ENCODE measurements at places on chromosomes 13 and 19. TPM values are rescaled to one million over a fixed set of nuclear protein-coding genes. Genes with fewer than 3 reads are reported as not detected.

GRCh38 chr19:48873476-48874302 is 1.5 kb downstream of the PPP1R15A start:
- DNase-seq = peak; percentile 25
- H3K4me3 ChIP-seq = peak overlapping the region; percentile 94
- H3K27me3 ChIP-seq = no peaks in the 10 kb centered on the region
- peak overlapping the region; percentile 99 for H3K27ac ChIP-seq

The ZNF586 gene
- 11.4 TPM for total RNA-seq

The PLIN4 gene
- total RNA-seq = 0.09 TPM

The CGB8 gene
- total RNA-seq = not detected

The RNF225 gene
- total RNA-seq = 0.57 TPM

DNA sequence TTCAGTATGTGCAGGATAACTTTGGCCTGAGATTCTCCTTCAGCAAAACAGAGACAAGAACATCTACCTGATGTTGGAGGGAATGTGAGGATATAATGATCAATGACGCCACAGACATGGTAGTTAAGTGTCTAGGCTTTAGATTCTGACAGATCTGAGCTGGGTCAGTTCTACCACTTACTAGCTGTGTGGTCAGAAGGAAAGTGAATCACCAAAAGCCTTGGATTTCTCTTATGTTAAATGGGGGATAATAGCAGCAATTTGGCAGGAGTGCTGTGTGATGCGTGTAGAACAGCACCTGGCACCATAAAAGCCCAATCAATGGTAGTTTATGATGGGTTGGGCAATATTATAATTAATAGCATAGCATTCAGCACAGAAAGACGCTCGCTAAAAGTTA is 41.7 kb downstream of the RXFP2 start:
- DNase-seq = no peak
- no peaks in the 10 kb centered on the region for H3K36me3 ChIP-seq
- no peak overlapping the region for H3K4me3 ChIP-seq
- H3K27me3 ChIP-seq = peaks cover 11% of the 10 kb centered on the region
- H3K4me1 ChIP-seq = no peaks in the 10 kb centered on the region

- peaks cover 68% of the 10 kb centered on the region for H3K36me3 ChIP-seq
- peak overlapping the region; percentile 72 for H3K27ac ChIP-seq
- peaks cover 40% of the 10 kb centered on the region for H3K4me1 ChIP-seq
- peak overlapping the region; percentile 85 for H3K4me3 ChIP-seq
Measured at GRCh38 chr19:18009412-18010066, 1.6 kb downstream of the ARRDC2 start.

GRCh38 chr13:73464758-73465616 is 406.2 kb downstream of the KLF5 start:
- H3K36me3 ChIP-seq = no peaks in the 10 kb centered on the region
- H3K27me3 ChIP-seq = no peaks in the 10 kb centered on the region
- no peaks in the 10 kb centered on the region for H3K4me1 ChIP-seq
- H3K27ac ChIP-seq = no peak overlapping the region
- H3K4me3 ChIP-seq = no peak overlapping the region

The SPPL2B gene
- 69.5 TPM for total RNA-seq

GRCh38 chr19:56930647-56931535 is 90.4 kb upstream of the PEG3 start:
- H3K27ac ChIP-seq = no peak overlapping the region
- no peaks in the 10 kb centered on the region for H3K4me1 ChIP-seq
- DNase-seq = no peak
- H3K36me3 ChIP-seq = no peaks in the 10 kb centered on the region
- no peaks in the 10 kb centered on the region for H3K27me3 ChIP-seq

DNA sequence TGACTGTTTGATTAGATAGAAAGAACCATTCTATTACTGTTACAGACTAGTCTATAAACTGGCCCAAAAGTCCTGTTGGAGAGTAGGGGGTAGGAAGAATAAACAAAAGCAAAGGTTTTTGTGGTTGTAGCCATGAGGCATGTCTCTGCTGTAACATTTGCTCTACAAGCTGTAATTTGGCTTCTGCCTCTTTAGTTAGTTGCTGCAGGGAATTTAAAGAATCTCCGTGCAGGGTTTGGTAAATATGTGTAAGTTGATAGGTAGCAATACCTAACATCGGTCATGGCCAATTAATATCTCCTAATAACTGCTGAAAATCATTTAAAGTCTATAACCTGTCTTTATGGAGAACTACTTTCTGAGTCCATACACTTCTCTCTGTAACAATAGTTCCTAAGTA is 13.0 kb downstream of the FPR3 start:
- no peaks in the 10 kb centered on the region for H3K27me3 ChIP-seq
- H3K4me1 ChIP-seq = no peaks in the 10 kb centered on the region
- no peaks in the 10 kb centered on the region for H3K36me3 ChIP-seq
- H3K4me3 ChIP-seq = no peak overlapping the region

DNA sequence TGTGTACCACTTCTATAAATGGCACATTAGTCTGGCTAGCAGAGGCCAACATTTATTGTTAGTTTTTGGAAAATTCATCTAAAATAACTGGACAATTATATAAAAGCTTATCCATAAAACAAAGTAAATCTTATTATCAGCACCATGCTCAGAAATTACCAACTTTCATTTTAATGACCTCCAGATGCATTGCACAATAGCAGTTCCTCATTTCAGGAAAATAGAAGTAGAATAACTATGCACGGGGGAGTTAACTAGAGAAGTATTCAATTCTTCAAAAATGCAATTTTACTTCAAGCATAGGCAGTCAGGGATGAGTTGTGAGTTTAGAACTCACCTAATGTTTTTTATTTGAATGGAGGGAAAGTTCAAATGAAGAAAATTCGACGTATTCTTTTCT is 1023.5 kb downstream of the PCDH17 start:
- H3K27ac ChIP-seq = no peak overlapping the region
- no peaks in the 10 kb centered on the region for H3K27me3 ChIP-seq
- no peaks in the 10 kb centered on the region for H3K36me3 ChIP-seq
- no peaks in the 10 kb centered on the region for H3K4me1 ChIP-seq

The CERS4 gene
- 30.0 TPM for total RNA-seq

GRCh38 chr13:83929157-83929556 is 46.9 kb upstream of the SLITRK1 start:
- H3K4me3 ChIP-seq = no peak overlapping the region
- H3K27ac ChIP-seq = no peak overlapping the region
- H3K4me1 ChIP-seq = no peaks in the 10 kb centered on the region
- H3K36me3 ChIP-seq = no peaks in the 10 kb centered on the region
- no peaks in the 10 kb centered on the region for H3K27me3 ChIP-seq

DNA sequence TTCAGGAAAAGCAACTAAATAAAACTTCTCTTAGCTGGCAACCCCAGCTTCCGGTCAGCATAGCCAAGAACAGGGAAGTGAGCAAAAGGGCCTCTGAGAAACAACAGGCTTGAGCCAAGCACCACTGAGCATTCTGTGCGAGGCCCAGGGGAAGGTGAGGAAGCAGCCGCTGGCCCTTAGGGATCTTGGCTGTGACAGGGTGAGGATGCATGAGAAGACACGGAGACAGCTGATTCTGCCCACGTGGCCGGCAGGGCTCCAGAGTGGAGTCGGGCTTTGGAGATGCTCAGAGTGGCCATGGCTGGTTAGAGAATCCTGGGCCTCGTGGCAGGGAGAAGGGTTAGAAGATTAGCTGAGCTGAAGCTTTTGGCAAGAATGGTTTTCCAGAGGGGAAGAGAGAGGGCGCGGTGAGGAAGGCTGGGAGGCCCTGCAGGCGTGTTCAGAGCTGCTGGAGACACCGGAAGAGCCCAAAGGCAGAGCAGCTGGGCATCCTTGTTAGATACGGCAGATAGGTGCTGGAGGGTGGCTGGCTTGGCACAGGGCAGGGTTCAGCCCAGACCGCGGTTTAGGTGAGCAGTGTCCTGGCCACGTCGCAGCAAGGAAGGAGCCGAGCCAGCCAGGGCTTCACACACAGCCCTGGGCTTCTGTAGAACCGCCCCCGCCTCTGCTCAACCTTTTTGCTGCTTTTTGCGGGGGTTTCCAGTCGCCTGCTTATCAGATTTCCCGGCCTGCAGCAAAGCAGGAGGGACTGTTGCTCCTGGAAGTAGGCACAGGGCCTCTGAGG is 17.3 kb downstream of the UPF1 start:
- H3K27ac ChIP-seq = peak overlapping the region; percentile 91
- DNase-seq = no peak
- peaks cover 39% of the 10 kb centered on the region for H3K4me1 ChIP-seq
- no peaks in the 10 kb centered on the region for H3K27me3 ChIP-seq

The NOVA2 gene
- not detected for total RNA-seq

DNA sequence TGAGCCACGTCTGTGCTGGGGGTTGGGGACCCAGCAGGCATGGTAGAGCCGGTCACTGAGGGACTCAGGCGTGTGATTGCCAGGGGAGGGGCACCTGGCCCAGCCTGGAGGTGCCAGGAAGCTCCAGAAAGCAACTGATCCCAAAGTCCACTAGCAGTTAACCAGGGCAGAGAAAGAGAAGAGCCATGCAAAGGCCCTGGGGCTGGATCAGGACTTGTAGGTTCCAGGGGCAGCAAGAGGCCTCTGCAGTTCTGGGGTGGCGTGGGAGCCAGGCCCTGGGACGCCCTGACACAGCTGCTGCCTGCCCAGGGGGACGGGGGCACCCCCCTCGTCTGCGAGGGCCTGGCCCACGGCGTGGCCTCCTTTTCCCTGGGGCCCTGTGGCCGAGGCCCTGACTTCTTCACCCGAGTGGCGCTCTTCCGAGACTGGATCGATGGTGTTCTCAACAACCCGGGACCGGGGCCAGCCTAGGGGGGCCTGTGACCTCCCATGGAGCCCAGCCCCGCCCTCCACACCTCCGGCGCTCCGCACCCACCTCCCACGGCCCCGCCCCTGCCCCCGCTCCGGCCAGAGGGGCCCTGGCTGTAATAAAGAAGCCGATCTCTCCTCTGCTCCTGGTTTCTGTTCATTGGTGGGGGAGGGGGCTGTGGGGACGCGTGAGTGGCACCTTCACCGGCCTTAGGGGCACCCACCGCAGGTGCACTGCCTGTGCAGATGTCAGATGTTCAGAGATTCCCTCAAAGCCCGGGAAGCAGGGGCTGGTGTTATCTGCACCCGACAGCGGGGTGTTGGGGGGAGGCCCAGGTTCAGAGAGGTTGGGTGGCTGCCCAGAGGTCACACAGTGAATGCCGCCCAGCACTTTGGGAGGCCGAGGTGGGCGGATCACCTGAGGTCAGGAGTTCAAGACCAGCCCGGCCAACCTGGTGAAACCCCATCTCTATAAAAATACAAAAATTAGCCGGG is 4.1 kb downstream of the AZU1 start:
- H3K4me1 ChIP-seq = peaks cover 3% of the 10 kb centered on the region
- no peak for DNase-seq
- no peak overlapping the region for H3K27ac ChIP-seq

DNA sequence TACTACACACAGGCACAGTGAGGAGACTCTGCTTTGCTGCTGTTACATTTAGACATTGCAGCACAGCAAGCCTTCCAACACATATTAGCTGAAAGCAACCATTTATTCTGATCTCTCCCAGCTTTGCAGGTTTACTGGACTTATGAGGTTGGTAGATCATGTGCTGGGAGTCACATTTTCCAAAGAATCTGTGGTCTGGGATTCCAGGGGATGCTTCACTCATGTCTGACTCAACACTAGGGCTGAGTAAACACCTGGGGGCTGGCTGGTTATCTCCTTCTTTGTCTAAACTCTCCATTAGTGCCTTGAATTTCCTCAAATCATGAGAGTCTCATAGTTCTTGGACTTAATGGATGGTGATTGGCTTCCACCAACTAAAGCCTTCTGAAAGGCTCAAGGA is 5.4 kb upstream of the LGALS13 start:
- no peak overlapping the region for H3K27ac ChIP-seq
- H3K4me1 ChIP-seq = no peaks in the 10 kb centered on the region
- H3K36me3 ChIP-seq = no peaks in the 10 kb centered on the region
- no peak for DNase-seq
- H3K4me3 ChIP-seq = no peak overlapping the region
- H3K27me3 ChIP-seq = peaks cover 5% of the 10 kb centered on the region

The FLT1 gene
- 29.9 TPM for total RNA-seq

DNA sequence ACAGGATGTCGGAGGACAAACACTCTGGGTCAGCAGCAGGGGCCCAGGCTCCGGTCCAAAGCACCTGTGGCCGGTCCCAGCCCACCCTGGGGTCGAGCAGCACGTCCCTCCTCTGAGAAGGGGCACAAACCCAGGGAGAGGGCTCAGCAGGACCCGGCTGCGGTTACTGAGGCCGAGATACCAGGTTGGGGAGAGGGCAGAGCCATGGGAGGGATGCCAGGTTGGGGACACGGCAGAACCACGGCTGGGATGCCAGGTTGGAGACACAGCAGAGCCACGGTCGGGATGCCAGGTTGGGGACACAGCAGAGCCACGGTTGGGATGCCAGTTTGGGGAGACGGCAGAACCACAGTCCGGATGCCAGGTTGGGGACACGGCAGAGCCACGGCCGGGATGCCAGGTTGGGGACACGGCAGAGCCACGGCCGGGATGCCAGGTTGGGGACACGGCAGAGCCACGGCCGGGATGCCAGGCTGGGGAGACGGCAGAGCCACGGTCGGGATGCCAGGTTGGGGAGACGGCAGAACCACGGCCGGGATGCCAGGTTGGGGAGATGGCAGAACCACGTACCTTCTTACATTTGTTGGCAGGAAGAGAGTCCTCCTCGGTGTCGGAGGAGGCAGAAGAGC is 18.5 kb downstream of the MIER2 start:
- H3K36me3 ChIP-seq = peaks cover 56% of the 10 kb centered on the region
- H3K27me3 ChIP-seq = no peaks in the 10 kb centered on the region
- no peak overlapping the region for H3K4me3 ChIP-seq

- H3K4me3 ChIP-seq = no peak overlapping the region
- H3K36me3 ChIP-seq = no peaks in the 10 kb centered on the region
- DNase-seq = no peak
- H3K27me3 ChIP-seq = no peaks in the 10 kb centered on the region
Measured at GRCh38 chr13:95948656-95949055, 104.5 kb downstream of the UGGT2 start.

The ZNF417 gene
- 11.4 TPM for total RNA-seq

DNA sequence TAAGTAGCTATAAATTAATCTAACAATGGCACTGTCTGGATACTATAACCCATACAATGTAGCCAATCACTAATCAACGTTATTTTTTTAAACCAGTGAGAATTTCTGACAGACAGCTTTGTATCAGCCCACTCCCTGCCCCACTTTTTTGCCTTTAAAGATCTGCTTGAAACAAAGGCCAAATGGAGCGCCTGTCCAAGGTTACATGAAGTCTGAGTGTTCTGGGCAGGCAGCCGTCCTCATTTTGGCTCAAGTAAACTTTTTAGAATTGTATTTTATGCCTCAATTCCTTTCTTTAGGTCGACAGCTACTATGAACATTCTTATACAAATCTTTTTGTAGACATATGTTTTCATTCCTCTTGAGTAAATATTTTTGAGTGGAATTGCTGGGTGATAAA is 6.2 kb downstream of the IFT88 start:
- H3K27ac ChIP-seq = no peak overlapping the region
- no peak for DNase-seq
- H3K36me3 ChIP-seq = peaks cover under 1% of the 10 kb centered on the region
- peaks cover 3% of the 10 kb centered on the region for H3K4me1 ChIP-seq
- H3K4me3 ChIP-seq = no peak overlapping the region

Measured in activated T-helper 2 cell treated with anti-CD3 and anti-CD28 coated beads, Interferon-gamma antibody, Interleukin-2, Interleukin-4, amounts not matched to agents 10 μg/mL and 5 μg/mL and 100 μg/mL, durations not matched to agents 14 hours and 24 hours and 36 hours (primary cell).